ENCODE measurements at places on chromosomes 13 and 19.

DNA sequence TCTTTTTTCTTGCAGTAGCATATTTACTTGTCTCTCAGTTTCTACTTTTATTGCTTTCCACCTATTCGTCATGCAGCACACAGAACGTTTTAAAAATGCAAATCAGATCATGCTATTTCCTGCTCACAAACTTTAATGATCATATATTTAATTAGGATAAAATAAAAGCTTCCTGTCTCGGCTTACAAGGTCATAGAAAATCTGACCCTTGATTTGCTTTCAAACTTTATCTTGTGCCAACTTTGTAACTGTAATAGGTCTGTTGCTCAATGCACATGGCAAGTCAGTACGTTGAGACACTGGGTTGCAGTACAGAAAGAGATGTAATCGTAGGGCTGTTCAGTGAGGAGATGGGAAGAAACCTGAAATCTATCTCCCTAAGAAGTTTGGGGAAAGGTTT is 95.6 kb upstream of the CSNK1A1L start:
- H3K4me1 ChIP-seq, result no peaks in the 10 kb centered on the region
- H3K36me3 ChIP-seq, result no peaks in the 10 kb centered on the region
- H3K27me3 ChIP-seq, result no peaks in the 10 kb centered on the region

DNA sequence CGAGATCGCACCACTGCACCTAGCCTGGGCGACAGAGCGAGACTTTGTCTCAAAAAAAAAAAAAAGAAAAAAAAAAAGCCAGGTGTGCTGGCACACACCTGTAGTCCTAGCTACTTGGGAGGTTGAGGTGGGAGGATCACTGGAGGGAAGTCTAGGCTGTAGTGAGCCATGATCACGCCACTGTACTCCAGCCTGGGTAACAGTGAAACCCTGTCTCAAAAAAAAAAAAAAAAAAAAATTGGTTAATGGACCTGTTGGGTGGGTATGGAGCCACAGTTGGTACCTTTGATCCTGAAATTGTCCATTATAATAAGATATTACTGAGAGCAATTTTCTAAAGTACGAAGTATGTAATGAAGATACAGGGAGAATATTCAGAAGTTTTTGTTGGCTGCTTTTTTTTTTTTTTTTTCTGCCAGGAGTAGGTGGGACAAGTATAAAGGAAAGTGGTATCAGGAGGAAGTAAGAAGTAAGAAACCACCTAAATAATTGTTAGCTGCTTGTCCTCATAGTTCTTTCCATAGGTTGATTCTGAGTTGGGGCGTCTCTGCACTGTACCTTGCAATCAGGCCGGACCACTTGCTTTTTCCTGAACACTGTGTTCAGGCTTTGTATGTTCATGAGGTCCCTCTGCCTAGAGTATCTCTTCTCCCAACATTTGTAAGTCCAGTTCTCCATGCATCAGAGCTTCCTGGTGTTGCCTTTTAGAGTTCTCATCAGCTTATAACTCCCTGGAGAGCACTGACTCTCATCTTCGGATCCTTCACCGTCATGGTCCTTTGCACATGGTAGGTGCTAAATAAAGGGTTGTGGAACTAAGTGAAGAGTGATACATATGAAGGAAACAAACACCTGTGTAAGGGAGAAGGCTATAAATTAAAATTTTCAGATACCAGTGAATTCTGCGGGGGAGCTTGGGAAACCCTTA is 31.7 kb downstream of the ARHGAP35 start:
- DNase-seq, result no peak
- no peaks in the 10 kb centered on the region for H3K36me3 ChIP-seq
- H3K4me1 ChIP-seq, result peaks cover 4% of the 10 kb centered on the region
- no peaks in the 10 kb centered on the region for H3K27me3 ChIP-seq
- H3K4me3 ChIP-seq, result no peak overlapping the region

DNA sequence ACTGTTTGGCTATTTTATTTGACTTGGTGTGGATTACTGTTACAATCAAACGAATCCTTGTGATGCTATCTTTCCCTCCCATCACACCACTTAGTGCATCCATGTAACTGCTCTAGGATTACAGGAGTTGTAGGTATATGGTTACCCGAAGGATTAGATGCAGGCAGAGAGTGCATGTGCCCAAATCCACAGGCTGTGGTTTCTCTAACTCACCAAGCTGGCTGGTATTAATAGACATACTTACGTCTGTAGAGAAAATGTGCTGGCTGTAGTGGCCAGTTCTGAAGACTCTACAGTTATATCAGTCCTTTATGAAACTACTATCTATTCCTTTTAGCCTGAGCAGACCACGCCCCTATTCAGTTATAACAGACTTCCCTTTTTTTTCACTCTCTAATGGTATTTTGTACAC is 1.1 kb upstream of the HMGB1 start:
- no peaks in the 10 kb centered on the region for H3K27me3 ChIP-seq
- no peak overlapping the region for H3K4me3 ChIP-seq
- no peak for DNase-seq
- H3K36me3 ChIP-seq, result no peaks in the 10 kb centered on the region

DNA sequence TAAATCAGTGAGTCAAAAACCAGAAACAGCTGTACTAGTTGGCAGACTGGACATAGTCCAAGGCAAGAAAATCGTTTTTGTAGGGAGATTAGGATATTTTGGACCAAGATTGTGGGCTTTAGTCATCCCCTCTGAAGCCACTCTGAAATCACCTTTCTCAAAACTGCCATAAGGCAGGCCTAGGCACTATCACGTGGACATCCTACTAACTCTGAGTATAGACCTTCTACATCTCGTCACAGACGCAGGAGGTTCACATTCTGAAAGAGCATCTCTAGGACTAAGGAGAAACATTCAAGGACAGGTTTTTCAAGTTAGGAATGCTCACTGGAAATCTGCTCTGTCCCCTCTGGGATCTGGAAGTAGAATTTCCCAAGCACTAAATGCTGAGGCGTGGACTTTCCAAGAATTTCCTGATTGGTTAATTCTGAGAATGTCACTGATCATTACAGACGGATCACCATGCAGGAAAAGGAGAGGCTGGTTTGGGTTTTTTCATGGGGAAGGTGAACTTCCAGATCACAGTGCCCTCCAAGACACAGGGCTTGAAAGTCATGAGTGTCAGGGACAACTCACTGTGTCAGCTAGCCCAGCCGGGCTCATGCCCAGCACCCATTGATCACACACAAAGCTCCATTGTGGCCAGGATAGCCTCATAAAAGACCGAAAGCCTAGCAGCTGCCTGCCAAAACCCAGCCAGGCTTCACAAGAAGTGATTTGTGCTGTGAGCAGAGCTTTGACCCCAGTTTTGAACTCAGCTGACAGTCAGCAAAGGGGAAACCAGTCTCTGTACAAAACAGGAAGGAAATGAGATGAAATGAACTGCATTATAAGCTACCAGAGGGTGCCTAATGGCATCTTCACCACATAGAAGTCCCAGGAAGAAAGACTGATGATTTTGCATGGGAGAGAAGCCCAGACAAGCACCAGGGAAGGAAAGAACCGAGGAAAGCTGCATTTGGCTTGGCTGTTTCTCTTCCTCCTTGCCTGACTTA is 2.7 kb upstream of the RUBCNL start:
- peaks cover 57% of the 10 kb centered on the region for H3K27me3 ChIP-seq
- DNase-seq, result no peak
- H3K27ac ChIP-seq, result no peak overlapping the region
- H3K4me1 ChIP-seq, result no peaks in the 10 kb centered on the region
- no peaks in the 10 kb centered on the region for H3K36me3 ChIP-seq
- no peak overlapping the region for H3K4me3 ChIP-seq

DNA sequence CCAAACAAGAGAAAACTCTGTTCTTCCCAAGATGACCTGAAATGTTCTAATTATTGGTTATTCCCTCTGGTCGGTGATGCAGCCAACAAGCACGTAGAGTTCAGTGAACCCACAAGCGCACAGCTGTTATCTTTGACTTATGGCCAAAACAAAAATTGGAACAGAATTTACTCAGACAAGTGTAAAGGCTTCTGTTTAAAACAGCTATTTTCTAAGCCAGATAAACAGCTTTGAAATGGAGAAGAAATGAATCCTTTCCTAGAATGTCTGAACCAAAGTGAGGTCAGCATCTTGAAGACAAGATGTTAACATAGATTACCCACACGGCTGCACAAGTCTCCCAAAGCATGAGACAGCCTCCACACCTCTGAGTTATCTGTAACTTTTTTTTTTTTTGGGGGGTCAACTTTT is 669.2 kb downstream of the DIAPH3 start:
- H3K27me3 ChIP-seq, result no peaks in the 10 kb centered on the region
- H3K4me3 ChIP-seq, result no peak overlapping the region
- DNase-seq, result no peak
- peak overlapping the region; percentile 36 for H3K27ac ChIP-seq

DNA sequence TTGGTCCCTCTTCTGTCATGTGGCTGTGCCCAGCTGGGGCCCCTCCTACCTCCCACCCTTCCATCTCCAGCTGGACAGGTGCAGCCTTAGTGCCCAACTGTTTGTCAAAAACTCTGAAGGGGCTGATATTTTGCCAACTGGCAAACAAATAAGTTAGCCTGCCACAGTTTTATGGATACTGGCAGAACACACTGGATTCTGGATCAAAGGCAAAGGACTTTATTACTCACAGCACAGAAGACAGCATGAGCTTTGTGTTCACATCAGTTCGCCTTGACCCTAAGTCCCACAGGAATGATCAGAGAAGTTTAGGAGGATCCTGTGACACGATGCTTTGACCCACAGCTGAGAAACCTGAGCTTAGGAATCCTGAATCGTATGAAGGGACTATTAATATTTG is 16.4 kb downstream of the KLK2 start:
- no peaks in the 10 kb centered on the region for H3K4me1 ChIP-seq
- H3K4me3 ChIP-seq, result no peak overlapping the region
- no peak for DNase-seq
- no peaks in the 10 kb centered on the region for H3K36me3 ChIP-seq

DNA sequence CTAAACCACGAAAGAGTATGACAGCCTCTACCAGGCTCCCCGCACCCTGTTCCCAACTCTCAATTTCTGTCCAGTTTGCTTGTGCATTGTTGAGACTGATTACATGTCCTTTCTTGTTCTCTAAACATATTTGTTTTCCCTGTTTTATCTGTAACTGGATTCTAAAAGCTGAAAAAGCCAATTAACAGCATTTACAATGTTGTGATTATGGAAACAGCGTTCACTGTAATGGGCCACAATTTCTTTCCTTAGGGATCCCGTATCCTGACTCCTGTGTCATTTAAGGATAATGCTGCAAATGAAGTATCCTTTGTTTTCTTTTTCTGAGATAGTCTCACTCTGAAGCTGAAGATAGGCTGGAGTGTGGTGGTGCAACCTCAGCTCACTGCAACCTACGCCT is 20.5 kb downstream of the EBPL start:
- no peak overlapping the region for H3K4me3 ChIP-seq
- H3K36me3 ChIP-seq, result no peaks in the 10 kb centered on the region
- no peak overlapping the region for H3K27ac ChIP-seq
- DNase-seq, result no peak

GRCh38 chr13:25371875-25372283 is at the start of gene ATP8A2:
Gene ATP8A2 (plus strand): TSS chr13:25371974. CDS start chr13:25372213, 239 bp downstream.
- H3K27me3 ChIP-seq, result peaks cover 10% of the 10 kb centered on the region
- H3K36me3 ChIP-seq, result no peaks in the 10 kb centered on the region
- H3K4me3 ChIP-seq, result peak within 1 kb of the TSS; percentile 19
- H3K4me1 ChIP-seq, result no peaks in the 10 kb centered on the region
- no peak for DNase-seq

GRCh38 chr13:113196970-113197737 is 11.3 kb downstream of the PCID2 start:
- H3K27me3 ChIP-seq, result no peaks in the 10 kb centered on the region
- no peak for DNase-seq
- peaks cover 9% of the 10 kb centered on the region for H3K36me3 ChIP-seq
- no peaks in the 10 kb centered on the region for H3K4me1 ChIP-seq
- no peak overlapping the region for H3K4me3 ChIP-seq

GRCh38 chr19:8257052-8257443 is 47.9 kb downstream of the CERS4 start:
- no peak for DNase-seq
- H3K27ac ChIP-seq, result no peak overlapping the region
- no peak overlapping the region for H3K4me3 ChIP-seq
- no peaks in the 10 kb centered on the region for H3K4me1 ChIP-seq

DNA sequence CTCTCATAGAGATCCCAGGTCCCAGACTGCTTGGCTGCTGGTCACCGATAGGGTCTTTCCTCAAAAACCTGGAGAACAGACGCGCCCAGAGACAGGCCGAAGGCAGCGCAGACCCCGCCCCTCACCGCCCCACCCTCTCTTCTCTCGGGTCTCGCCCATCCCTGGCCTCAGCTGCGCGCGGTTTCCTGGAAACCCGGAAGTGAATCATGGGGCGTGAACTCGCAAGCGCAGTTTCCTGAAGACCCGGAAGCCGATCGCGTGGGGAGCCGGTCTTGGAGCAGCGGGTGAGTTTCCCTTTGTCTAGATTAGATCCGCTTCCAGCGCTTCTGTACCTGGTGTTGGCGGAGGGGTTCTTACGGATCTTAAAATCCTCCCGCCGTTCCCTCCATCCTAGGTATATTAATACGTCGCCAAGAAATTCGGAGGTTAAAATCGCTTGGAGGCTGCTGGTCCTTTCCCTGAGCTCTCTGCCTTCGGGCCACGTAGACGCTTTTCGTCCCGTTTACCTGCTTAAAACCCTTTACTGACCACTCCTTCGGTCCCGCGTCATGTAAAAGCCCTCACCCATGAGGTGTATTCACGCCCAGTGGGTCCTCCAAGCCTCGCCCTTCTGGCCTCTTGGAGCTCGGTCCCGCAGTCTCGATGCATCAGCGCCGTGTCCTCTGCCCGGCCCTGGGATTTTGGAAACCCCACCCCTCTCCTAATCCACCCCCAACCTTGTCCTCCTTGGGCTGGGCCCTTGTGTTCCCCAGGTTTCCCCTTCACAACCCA is at the start of gene ZNF578:
TSS of gene ZNF578 (plus strand) at position 230 of the 771 bp plus-strand sequence. CDS start 48,293 bp downstream, outside the sequence.
- no peak within 1 kb of the TSS for H3K27ac ChIP-seq
- H3K4me3 ChIP-seq, result peak within 1 kb of the TSS; percentile 71
- H3K36me3 ChIP-seq, result peaks cover 5% of the 10 kb centered on the region

DNA sequence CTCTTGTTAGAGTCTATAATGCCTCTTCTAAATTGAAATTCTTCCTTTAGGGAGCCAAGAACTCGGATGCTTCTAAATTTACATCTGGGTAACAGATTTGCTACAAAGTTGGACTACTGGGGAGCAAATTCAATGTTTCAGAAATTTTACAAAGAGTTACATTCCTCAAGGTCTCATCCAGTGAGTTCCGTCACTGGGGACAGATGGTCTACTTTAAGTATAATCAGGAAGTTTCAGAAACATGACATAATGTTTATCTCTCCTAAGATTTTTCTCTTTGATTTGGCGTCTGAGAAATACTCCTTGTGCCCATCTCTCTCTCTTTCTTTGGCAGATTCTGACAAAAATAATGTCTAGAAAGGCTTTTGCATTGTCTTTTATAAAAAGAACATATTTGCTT is 81.5 kb upstream of the MBNL2 start:
- H3K36me3 ChIP-seq, result no peaks in the 10 kb centered on the region
- peak overlapping the region; percentile 49 for H3K27ac ChIP-seq
- no peaks in the 10 kb centered on the region for H3K27me3 ChIP-seq
- no peak for DNase-seq
- H3K4me3 ChIP-seq, result no peak overlapping the region
- peaks cover 9% of the 10 kb centered on the region for H3K4me1 ChIP-seq

DNA sequence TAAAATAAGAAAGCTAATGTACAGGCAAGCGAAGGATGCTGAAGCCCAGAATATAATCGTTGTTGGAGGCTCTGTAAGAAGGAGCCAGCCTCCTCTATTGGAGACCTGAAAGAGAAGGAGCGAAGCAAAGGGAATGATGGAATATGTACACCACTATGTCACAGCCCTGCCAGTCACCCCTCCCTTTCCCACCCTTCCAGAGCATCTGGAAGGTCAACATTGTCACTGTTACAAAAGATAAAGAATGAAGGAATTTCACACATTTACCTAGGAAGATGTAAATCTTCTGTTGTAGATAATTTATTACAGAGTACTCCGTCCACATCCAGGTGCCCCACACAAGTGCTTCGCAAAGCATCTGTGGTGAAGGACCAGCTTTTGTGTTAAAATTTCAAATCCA is 39.7 kb upstream of the SACS start:
- DNase-seq, result no peak
- no peaks in the 10 kb centered on the region for H3K27me3 ChIP-seq
- peaks cover 4% of the 10 kb centered on the region for H3K4me1 ChIP-seq
- no peak overlapping the region for H3K27ac ChIP-seq
